ENCODE measurements at places on chromosomes 7 and 10.

DNA sequence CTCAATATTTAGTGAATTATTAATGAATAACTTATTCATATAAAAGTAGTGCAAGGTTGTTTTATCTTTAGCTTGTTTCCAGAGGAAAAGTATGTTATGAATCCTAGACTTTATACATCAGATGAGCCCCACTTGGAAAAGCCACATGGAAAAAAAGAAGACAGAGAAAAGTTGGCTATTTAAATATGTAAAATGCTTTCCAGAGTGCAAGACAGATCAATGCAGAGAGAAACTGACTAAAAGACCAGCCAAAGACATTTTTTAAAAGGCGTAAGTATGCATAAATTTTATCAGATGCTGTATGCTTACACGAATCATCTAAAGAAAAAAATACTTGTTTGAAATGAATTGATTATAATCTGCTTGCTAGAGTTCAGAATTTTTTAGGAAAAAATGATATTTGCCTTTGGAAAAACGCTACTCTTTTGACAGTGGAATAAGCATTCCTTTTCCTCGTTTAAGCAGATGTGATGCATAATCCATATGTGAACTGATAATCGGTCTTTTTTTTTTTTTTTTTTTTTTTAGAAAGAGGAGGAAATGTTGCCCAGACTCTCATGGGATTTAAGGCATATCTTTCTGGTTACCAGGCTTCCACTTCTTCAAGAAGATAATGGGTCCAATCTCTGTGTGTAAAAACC lies 70.7 kb downstream of the RELN start:
- no peak for DNase-seq

DNA sequence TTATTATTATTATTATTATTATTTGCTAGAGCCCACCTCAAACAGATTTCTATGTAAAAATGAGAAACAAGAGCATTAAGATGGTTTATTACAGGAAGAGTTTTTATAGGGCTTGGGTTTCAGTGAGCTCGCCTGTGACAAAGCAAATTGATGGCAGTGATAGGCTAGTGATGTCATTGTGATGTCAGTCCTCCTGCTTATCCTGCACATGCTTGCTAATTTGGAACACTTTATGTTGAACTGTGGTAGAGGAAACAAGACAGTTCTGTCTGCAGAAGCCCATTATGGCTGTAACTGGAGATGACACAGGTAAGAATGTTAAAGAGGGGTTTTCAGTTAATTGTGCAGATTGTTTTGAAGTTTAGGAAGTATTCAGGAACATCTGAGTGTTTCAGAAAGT lies 68.3 kb downstream of the CREM start:
- DNase-seq, result no peak

GRCh38 chr7:134513169-134513752 lies 14.1 kb upstream of the AKR1B10 start:
- no peak for DNase-seq

DNA sequence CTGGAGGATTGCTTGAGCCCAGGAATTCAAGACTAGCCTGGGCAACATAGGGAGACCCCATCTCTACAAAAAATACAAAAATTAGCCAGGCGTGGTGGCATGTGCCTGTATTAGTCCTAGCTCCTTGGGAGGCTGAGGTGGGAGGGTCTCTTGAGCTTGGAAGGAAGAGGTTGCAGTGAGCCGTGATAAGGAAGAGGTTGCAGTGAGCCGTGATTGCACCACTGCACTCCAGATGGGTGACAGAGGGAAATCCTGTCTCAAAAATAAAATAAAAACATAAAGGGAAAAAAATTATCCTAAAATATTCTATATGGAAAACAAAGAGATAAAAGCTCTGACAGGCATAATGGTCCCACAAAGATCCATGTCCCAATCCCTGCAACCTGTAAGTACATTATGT lies 87.9 kb upstream of the KAT6B start:
- no peak for DNase-seq

DNA sequence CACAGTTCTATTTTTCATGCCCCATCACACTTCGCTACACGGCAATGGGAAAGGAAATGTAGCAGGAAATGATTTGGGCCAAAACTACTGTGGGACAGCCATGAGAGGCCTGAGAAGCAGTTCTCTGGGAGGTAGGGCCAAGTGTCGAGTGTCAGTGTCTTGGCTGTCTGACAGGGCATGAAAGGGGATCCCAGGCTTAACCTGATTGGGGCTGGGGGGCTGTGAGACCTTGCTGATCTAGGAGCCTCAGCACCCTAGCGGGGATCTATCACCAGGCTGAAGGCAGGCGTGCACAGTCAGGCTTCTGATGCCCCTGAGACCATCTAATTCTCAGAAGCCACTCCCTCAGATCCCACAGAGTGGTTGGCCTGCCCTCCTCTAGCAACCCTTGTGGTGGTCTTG lies 58.2 kb upstream of the SLC25A13 start:
- no peak for DNase-seq

- DNase-seq, result no peak
Measured at GRCh38 chr7:87427288-87427687, 48.2 kb downstream of the ABCB4 start.

GRCh38 chr7:8284606-8285005 lies 22.6 kb upstream of the ICA1 start:
- DNase-seq, result no peak

DNA sequence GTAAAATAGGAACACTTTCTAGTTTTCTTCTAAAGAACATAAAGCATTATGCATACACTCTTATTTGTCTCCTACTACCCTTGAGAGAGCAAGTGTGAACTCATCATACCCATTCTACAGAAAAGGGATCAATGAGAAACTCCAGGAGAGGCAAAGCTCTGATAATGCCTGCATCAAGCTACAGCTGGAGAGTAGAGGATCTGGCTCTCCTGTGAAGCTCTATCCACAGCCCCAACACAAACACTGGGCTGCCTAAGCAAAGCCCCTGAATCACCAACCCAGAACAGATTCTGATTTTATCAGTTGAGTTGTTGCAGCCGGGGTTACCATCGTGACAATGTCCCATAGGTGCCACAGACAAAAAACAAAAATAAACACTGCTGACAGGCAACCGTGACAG lies 74.9 kb downstream of the NUDCD3 start:
- no peak for DNase-seq

- no peak for DNase-seq
Measured at GRCh38 chr10:63393050-63393449, 72.7 kb downstream of the JMJD1C start.

DNA sequence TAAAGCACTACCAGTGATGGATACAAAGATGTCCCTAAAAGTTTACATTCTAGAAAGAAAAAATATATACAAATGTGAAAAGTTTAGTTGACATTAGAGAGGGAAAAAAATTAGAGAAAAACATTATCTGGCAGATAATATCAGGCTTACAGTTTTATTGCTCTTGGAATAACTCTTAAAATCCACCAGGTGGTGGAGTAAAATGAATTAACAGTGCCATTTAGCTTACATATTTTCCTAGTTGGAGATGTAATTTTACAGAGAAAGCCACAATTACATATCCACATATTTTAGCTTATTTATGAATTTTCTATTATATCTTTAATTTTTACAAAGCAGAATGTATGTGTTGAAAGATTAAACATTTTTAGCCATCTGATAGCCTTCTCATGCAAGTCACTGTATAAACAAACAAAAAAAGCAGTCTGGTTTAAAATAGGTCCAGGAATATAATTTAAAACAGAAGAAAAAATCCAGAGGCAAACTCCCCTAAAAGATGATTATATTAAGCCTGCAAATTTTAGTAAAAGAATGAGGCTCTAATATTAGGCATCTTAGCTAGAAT lies 6.5 kb downstream of the CABCOCO1 start:
- DNase-seq, result no peak

DNA sequence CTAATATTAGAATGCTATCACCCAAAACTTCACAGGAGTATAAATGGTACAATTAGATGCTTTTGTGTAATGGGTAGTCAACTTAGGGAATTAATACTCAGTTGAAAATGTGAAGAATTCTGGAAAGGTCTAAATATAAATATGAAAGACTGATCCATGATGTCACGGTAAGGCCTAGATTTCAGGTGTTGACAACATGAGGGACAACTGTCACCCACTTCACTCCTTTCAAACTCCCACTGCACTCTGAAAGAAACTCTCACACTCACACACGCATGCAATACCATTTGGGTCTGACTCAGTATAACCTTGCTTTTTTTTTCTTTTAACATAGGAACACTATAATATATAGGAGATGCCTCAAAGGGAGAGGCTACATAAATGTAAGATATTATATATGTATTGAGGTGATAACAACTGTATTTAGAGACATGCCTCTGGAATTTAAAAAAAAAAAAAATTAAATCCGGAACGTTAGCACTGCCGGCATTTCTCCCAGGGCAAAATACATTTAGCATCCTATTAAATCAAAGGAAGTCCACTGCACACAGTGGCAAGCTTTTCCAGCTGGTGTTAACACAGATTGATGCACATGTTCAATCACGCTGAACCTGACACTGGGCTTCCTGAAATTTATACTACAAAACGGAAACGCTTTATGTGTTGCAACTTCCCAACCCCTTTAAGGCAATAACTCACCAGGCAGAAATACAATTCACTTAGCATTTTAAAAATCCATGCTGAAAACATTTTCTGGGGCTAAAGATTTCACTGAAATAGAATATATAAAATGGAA lies 74.9 kb downstream of the RSU1 start:
- no peak for DNase-seq

GRCh38 chr7:21261627-21262594 lies 166.0 kb upstream of the SP4 start:
- no peak for DNase-seq

GRCh38 chr7:151248346-151249033 lies at the start of gene SMARCD3:
SMARCD3 (minus strand) TSS chr7:151248694; CDS start chr7:151248562, 132 bp downstream.
- no peak for DNase-seq

GRCh38 chr10:31467791-31468535 lies 148.9 kb downstream of the ZEB1 start:
- DNase-seq, result no peak

DNA sequence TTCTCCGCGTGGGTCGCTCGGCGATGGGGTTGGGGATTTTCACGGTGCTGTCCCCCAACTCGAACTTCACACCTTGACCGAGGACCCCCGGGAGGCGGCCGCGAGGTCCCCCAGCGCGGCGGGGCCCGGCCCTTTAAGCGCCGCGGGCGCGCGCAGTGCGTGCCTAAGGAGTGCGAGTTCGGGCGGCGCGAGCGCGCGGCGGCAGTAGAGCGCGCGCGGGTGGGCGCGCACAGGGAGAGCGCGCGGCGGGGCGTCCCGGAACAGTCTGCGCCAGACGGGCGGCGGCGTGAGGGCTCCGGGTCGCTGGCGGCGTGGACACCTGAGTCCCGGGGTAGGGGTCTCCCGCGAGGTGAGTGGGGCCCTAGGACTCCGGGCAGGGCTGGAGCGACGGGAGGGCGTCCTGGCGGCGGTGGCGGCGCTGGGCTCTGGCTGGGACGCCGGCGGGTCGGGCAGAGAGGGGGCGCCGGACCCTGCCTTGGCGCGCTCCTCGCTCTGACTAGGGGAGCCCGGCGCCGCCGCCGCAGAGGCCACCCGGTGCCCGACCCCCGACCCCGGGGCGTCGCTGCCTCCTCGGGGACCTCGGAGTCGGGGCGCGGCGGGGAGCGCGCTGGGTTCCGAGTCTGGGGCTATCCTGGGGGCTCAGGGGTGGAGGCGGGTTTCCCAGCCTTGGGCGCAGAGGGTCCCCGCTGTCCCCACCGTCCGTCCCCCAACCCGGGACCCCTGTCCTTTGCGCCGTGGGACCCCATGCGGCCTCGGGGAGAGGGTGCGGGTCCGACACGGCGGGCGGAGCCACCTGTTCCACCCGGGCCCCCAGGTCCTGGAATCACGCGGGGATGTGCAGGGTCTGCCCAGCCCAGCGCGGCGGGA lies at the start of gene PROSER2:
Gene PROSER2, plus strand, starts transcription at position 235 of the 867 bp plus-strand sequence. CDS start 28,722 bp downstream, outside the sequence.
- DNase-seq, result no peak

- no peak for DNase-seq
Measured at GRCh38 chr7:17680943-17681351, 259.3 kb downstream of the SNX13 start.

DNA sequence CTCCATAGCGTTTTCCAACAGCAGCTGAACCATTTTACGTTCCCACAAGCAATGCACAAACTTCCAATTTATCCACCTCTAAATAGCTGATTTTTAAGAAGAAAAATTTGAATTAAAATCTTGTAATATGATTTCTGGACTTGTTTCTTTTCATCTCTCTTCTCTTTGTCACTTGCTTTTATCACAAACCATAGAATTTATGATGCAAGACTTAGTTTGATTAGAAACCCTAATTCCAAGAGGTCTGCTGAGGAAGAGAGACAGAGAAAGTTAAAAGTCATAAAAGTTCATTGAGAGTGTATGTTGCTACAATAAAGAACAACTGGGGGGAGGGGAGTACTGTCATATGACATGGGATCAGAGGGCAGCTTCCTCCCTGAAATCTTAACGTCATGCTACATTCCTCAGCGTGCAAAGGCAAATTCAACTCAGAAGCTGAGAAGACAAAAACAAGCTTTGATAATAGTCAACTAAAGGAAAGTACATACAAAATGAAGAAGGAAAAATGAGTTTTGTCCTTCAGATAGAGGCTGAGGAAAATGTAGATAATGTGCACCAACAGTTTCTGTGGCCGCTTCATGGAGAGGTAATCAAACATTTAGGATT lies 18.4 kb upstream of the CUBN start:
- no peak for DNase-seq

- DNase-seq, result no peak
Measured at GRCh38 chr10:19491166-19491565, 325.1 kb upstream of the PLXDC2 start.

DNA sequence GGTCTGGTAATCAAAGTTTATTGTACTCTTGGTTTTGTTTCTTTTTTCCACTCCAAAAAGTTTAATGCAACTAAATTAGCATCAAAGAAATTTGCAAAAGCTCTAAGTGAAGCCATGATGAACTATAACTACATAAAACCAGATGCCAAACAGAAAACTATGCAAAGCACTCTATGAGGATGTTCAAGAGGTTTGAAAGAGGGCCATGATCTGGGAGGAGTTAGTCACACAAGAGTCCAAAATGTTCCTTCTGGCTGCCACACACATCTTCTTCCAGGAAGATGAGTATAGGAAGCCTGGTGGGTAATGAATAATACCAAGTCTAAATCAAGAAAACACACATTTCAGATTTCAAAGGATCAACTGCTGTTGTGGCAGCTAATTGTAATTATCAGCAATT lies 28.4 kb downstream of the GLI3 start:
- no peak for DNase-seq

DNA sequence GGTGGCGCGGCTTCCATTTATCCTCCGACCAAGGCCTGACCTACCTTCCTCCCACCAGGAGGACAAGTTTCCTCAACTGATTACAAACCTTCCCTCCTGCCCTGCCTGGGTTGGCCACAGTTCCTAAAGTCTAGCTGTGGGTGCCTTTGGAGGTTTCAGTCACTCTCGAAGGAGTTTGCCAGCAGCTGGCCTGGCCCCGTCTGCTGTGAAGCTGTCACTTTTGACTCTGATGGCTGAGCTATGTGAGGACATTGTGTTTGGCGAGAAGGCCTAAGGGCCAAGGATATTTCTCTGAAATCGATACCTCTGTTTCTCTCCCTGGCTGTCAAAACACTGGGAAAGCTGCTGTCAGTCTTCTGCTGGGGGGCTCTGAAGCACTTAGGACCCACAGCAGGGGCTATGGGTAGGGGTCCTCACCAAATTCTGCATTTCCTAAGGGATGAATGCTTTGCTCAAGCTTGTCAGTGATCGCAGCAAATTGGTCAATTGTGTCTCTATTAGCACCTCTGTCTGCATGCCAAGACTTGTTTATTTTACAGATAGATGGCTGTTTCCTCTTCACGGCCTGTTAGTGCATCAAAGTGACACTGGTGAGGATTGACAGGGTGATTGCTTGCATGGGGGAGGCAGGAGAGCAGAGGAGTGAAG lies 31.9 kb upstream of the SAMD8 start:
- no peak for DNase-seq

- DNase-seq, result no peak
Measured at GRCh38 chr7:158257001-158257400, 330.6 kb downstream of the PTPRN2 start.

- DNase-seq, result no peak
Measured at GRCh38 chr7:139990142-139990535, 72.6 kb downstream of the PARP12 start.
